ENCODE measurements at places on chromosomes 6 and 20.

DNA sequence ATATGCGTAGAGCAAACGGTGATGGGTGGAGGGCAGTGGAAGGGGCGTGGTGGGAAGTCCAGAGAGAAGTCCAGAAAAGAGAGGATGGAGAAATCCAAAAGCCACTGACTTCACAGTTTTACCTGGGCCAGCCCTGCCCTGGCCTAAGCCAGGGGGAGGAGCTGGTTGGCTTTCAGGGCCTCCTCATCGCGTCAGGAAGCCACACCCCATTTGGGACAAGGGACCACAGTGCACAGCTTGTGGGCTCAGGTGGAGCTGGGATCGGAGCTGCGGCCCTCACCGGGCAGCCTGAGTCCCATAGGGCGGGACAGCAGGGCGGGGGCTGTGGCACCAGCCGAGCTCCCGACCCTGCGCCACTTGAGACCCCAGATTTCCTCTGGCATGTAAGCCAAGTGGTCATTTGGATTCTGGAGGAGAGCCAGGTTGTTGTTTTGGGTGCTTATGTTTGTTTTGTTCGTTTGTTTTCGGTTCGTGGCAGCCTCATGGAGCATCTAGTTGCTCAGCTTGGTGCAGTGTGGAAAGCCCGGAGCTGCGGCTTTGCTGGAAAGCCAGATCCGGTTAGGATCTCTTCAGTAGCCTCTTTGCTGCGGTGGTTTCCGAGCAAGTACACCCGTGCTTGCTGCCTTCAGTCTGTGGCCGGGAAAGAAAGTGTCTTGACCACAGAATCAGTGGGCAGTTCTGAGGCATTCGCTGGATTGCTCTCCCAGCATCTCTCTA lies 42.2 kb downstream of the RIOK1 start:
- no peak for ATAC-seq

GRCh38 chr20:52972190-52972937 lies at the start of gene TSHZ2:
Gene TSHZ2 (plus strand): TSS chr20:52972358. CDS start chr20:52973294, 936 bp downstream.
- peak; percentile 10 for ATAC-seq

- ATAC-seq: no peak
Measured at GRCh38 chr6:103396768-103397167, 1463.0 kb downstream of the HACE1 start.

DNA sequence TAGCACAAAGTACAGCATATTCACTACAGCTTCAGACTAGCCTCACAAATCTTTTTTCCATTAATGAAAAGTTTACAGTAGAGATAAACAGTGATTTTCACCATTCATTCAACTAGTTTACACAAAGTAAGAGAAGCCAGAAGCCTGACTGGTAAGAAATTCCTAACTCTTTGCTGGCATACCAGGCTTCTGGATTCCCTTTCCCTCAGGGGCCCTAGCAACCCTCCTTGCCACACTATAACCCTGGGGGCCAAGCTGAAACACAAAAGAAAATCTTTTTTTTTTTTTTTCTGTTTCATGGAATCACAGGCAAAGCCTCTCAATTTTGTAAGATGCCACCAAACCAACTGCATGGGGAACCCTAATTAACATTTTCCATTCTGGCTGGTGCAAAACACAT lies 28.9 kb upstream of the HMGN3 start:
- no peak for ATAC-seq

DNA sequence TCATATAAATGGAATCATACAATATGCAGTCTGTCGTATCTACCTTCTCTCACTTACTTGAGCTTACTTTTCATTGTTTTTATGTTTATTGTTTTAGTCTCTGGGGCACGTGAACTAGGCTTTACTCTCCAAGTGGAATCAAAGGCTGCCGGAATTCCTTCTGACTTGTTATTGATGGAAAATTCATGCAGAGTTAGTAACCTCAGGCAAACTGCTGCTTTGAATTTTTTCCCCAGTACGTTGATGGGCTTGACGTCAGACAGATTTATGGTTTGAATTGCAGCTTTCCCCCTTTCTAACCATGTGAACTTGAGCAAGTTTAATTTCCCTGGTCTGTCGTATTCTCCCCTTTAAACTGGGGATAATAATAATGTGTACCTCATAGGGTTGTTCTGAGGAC lies 68.6 kb downstream of the ZDHHC14 start:
- ATAC-seq: no peak

DNA sequence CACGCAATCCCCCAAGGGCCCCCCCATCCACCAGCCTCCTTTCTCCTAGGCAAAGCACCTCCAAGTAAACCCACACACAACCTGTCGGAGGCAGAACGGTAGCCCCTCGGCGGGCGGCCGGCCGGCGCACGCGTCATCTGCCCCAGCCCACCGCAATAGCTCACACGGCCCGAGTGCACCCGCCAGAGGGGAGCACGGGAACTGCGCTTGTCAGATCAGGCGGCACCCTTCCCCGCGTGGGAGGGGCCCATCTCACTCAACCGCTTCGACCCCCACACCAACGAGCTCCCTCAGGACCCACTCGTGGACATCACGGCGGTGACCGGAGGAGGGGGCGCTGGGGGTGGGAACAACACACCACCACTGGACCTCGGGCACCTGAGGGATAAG lies 767.9 kb upstream of the DEFB115 start:
- ATAC-seq: no peak

DNA sequence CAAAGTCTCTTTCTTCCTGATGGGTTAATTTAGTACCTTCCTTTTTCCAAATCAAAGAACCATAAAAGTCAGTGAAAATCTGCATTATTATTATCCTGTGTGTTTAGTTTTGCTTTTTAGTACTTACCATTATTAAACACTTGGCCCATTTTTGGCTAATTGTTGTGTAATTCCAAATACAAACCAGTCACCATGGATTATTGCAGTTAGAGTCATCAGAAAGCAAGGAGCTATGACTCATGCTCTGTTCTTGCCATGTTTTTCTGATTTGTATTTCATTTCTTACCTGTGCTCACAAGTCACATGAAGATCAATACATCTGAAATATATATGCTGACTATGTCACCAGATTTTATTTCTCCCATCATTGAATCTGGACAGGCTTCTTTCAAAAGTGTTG lies 31.3 kb downstream of the SLC22A3 start:
- no peak for ATAC-seq

- peak; percentile 77 for ATAC-seq
Measured at GRCh38 chr6:41786451-41787218, 859 bp upstream of the TOMM6 start.

DNA sequence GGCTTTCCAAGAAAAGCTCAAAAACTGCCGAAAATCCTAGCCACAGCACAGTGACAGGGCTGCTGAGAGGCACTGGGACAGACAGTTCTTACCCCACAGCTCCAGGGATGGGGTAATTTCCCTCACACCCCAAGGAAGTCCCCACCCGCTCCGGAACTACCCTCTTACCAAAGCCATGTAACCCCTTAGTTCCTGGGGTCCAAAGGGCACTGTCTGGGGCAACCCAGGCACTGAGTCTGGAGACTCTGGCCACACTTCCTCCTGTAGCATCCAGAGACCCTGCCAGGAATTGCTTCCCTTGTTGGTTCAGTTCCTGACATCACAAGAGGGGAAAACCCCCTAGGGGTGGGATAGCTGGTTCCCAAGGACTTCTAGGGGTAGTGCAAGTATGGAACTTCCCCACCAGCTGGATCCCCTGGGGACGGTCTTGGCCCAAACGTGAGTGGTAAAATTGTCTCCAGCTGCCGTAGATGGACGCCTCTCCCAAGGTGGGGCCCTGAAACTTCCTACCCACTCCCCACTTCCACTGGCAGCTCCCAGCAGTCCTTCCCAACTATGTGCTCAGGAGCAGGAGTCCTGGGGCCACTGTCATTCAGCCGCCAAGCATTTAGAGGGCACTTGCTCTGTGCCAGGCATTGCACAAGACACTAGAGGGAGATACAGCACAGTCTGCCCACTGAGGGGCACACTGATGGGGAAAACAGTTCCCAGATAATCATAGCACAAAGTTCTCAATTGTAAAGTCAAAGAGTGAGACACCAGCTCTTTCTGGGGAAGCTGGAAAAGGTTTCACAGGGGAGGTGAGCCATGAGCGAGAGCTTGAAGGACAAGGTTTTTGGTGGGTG lies 17.2 kb upstream of the HCK start:
- ATAC-seq: no peak

GRCh38 chr6:148700741-148701311 lies 46.0 kb upstream of the UST start:
- ATAC-seq: peak; percentile 35

DNA sequence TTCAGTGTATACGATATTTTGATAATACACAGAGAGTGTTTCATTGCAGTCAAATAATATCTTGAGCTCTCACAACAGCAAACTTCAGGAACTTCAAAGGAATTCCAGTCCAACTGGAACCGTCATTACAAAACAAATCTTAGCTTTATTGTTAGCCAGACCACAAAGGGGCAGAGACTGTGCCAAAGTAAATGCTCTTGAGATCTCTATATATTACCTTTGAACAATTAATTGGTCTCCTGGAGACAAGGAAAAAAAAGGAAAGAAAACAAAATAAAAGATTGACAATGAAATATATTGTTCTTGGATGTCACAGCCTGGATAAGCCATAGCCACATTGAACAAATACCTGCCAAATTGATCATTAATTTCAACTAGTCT lies 70.0 kb downstream of the FOXC1 start:
- no peak for ATAC-seq

GRCh38 chr6:10302566-10303235 lies 112.2 kb downstream of the TFAP2A start:
- no peak for ATAC-seq

DNA sequence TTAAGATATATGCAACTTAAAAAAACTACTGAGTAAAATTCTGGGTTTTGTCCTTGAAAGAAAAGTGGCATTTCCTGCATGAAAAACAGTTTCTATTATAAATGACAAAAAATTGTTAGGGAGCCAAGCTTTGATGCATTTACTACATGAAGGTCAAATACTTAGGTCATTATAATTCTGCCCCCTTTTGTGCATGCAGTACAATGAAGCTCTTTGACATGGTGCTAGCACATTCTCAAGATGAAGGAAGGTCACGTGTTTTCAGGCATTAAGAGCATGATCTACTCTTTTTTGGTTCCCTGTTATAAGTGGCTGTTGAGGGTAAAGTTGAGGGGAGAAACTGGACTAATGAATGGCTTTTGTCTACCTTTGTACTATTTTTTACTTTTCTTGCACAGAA lies 72.7 kb downstream of the FOXO3 start:
- no peak for ATAC-seq

DNA sequence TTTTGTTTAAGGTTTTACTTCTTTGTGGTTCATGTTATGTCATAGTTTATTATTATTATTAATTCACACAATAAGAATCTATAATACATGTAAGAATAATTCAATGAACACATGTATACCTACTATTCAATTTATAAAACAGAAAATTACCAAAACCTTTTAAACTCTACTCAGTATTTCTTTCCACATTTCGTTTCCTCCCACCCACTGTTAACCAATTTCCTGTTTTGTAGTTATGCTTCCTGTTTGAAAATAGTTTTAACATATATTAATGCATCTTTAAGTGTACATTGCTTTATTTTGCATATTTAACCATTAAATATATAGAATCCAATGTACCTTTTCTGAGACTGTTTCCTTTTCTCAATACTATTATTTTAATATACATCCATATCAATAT lies 397.9 kb upstream of the SPTLC3 start:
- ATAC-seq: no peak

- no peak for ATAC-seq
Measured at GRCh38 chr6:79425589-79426311, 111.5 kb downstream of the LCA5 start.

GRCh38 chr6:156336733-156337132 lies 440.4 kb upstream of the ARID1B start:
- no peak for ATAC-seq

GRCh38 chr6:85015396-85015990 lies 251.1 kb upstream of the TBX18 start:
- ATAC-seq: no peak

- no peak for ATAC-seq
Measured at GRCh38 chr20:59925899-59926298, 7.5 kb downstream of the SYCP2 start.

GRCh38 chr6:109964949-109965348 lies 13.2 kb upstream of the GPR6 start:
- no peak for ATAC-seq

DNA sequence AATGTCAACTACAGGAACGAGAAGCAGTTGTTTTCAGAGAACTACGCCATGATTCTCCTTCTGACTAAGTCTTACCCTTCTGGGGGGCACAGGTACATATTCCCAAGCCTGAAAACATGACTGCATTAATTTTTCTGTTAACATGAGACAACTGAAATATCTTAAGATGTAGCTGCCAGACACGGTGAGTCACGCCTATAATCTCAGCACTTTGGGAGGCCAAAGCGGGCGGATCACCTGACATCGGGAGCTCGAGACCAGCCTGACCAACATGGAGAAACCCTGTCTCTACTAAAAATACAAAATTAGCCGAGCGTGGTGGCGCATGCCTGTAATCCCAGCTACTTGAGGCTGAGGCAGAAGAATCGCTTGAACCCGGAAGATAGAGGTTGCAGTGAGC lies 21.7 kb downstream of the TBC1D20 start:
- no peak for ATAC-seq

DNA sequence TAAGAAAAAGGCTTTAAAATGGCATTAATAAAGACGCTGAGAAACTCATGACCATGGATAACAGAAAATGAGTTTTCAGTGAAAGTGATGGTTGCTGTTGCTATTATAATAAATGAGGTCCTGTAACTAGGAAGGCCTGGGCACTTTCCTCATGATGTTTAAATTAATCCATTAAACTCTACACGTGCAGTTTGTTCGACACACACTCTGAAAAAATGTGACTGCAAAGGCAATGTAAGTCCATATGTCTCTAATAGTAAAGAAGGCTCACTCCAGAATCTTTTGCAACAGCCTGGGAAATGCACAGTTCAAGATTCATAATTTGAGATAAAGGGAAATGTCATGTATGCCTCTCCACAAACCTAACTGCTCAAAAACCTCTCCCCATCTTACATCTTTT lies 153.4 kb downstream of the COL12A1 start:
- no peak for ATAC-seq

GRCh38 chr6:125584468-125584939 lies 164.9 kb upstream of the HEY2 start:
- ATAC-seq: no peak

- no peak for ATAC-seq
Measured at GRCh38 chr6:169263836-169264608, 10.4 kb upstream of the THBS2 start.

DNA sequence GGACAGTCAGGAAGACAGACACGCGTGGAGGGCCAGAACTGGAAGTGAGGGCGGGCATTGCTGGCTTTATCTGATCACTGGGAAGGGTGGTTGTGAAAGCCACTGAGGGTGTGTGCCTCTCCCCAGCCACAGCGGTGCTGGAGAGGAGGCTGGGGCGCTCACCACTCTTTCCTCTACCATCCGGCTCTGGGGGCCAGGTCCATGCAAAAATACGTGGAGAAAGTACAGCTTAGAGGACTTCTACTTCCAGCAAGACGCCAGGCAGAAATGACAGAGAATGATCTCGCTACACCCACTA lies 148.8 kb upstream of the RPS6KA2 start:
- no peak for ATAC-seq

- ATAC-seq: no peak
Measured at GRCh38 chr6:85565736-85566135, 27.9 kb downstream of the SNX14 start.

DNA sequence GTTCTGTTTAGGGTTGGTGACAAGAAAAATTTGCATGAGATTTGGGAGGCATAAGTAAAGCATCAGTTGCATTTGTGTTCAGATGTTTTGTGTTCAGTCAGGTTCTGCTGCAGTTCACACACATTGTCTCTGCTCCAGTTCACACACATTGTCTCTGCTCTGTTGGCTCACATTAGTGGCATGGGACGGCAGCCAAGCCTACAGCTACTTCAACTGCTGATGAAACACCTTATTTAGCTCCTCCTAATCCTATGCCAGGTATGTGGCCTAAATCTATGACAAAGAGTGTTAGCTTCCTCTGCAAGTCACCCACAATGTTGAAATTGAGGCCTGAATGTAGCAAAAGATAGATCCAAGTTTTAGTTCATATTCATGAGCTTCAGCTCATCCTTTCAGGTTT lies 278.1 kb upstream of the SYNCRIP start:
- ATAC-seq: no peak

All from activated CD4-positive, CD25-positive, alpha-beta regulatory T cell treated with anti-CD3 and anti-CD28 coated beads, Interleukin-2, amount 50 U/mL, for 24 hours (primary cell).